NCI-H1694 treated with DMSO at 0.1 percent for 48 hours (cell line): ENCODE measurements at places on chromosomes 4 and X.

- no peak for DNase-seq
Observed at GRCh38 chr4:134078230-134078914, 123.2 kb downstream of the PABPC4L start.

DNA sequence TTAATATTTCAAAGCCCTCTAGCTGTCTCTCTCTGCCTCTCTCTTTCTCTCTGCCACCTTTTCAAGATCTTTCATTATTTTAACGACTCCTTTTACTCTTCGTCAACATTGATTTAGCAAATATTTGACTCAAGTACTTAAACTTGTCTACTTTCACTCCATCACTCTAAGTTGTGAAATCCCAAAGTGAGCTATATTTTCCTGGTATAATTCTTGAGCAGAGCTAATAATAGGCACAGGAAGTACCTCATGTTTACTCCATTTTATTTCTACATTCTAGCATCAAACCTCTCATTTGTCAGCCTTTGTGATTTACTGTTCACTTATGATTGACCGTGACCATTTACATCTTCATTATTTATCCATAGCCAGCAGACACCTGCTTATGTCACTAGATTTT lies 482.5 kb downstream of the RPA4 start:
- no peak for DNase-seq

- no peak for DNase-seq
Observed at GRCh38 chr4:55781812-55782211, 37.8 kb upstream of the EXOC1L start.

GRCh38 chrX:107008034-107008433 lies 8.0 kb upstream of the MORC4 start:
- DNase-seq, result no peak

- no peak for DNase-seq
Observed at GRCh38 chr4:11647433-11647832, 218.7 kb upstream of the HS3ST1 start.

GRCh38 chrX:103624111-103624510 lies 4.7 kb upstream of the TCEAL1 start:
- DNase-seq, result no peak

DNA sequence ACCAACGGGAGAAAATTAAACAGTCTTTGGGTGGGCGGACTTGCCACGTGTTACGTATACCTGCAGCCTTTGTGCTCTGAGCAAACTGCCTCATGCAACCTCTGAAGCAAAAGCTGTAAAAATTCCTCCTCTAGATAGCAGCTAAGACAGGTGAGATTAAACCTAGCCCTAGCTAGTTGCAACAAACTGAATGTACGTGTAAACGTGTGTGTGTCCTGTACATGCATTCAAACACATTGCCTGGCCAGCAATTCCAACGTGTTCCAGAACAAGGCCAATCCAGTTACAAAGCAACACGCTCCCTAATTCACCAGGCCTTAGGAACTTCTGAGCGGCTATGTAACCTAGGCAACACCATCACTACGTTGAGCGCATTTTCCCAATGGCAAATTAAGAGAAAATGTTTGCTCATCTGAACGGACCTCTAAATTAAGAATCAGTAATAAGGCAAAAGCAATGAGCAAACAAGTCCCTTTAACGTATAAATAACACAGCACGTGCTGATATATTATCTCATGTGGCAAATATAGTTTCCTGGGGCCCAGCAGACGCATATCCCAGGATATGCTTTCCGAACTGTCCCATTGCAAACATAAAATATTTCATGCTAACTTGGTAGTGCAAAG lies 792 bp downstream of the PPID start:
- DNase-seq, result no peak

DNA sequence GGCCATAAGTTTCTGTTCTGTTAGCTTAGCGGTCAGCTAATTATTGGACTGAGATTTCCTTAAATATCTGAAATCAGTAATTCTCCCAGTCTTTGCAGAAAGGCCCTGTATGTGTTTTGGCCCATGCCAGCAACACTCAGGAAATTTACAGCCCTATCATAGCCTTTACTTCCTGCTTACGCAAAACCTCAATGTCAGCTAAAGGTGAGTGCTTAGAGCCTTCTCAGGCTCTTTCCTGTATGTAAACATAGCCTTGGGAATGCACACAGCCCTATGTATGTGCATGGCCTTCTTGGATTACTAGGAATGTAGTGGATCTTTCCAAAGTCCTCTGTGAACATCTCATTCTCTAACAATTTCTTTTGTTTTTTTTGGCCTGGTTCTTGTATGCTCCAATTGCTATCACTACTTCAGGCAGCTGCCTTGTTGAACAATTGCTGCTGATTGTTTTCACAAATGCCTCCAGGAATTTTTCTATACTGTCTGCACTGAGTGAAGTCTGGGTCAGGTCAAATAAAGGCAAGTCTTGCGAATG lies 200.0 kb downstream of the PPP1R2C start:
- no peak for DNase-seq

GRCh38 chrX:101957174-101957573 lies 25.3 kb upstream of the ZMAT1 start:
- no peak for DNase-seq

DNA sequence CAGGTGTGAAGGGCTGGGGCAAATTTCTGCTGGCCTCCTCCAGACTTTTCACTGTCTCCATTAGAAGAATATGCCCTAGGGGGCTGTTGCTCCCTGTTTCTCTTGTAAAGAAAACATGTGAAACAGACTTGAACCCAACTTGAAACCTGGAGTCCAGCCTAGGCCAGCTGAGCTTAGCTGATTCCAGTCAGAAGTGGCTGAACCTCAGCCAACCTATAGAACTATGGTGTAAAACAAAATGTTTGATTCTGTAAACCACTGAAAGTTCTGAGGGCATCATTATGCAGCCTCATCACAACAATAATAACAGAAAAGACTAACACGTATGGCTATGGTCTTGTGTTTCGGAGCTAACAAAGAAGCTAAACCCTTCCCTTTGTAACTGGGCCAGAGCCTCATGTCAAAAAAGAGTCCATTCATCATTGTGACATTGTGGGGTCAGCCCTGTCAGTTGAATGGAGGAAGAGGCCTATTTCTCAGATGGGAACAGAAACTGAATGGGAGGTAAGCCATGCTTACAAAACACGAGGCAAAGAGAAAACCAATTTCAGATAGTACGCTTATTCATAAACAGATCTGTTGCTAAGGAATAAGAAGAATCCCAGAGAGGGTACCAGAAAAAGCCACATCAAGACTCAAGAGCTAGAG lies 34.1 kb downstream of the SETD7 start:
- DNase-seq, result no peak

DNA sequence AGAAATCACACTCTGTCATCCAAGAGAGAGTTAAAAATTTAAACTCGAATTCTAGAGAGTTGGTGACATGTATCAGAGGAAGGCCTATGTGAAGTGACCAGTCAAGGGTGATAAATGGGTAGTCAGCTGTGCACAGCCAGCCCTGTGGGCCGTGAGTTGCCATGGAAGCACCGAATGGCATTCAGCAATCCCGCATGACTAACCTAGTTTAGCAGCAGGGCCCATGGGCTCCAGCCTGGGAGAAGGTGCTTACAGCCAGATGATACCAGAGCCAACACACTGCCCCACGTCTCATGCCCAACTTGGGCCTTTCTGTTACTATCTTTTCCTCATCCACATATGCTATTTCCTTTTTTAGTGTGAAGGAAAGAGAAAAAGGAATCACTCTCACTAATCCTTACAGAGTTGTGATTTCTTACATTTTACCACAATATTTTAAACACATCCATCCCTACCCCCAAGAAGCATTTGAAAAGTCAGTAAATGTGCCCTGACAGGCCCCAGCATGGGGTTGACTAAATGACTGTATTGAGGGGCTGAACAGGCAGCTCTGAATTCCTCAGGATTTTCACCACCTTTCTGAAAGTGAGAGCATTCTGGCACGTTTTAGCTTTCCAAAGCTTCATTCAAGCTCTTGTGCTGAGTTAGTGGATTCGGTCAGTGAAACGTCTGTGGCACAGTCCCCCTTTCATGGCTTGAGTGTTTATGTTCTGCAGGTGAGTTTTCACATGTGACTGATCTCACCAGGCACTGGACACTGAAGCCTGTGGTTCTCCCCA lies 104.2 kb downstream of the AFF1 start:
- DNase-seq, result no peak

- no peak for DNase-seq
Observed at GRCh38 chr4:42637867-42638266, 19.0 kb downstream of the ATP8A1 start.

- no peak for DNase-seq
Observed at GRCh38 chrX:115449742-115450141, 111.2 kb upstream of the PLS3 start.

- DNase-seq, result no peak
Observed at GRCh38 chrX:32480019-32480418, 731.3 kb downstream of the DMD start.

GRCh38 chr4:91325495-91325894 lies 978.3 kb upstream of the GRID2 start:
- DNase-seq, result no peak

GRCh38 chrX:30301963-30302362 lies 7.2 kb downstream of the NR0B1 start:
- DNase-seq, result no peak

- DNase-seq, result no peak
Observed at GRCh38 chrX:34877436-34877835, 65.2 kb upstream of the FAM47B start.

DNA sequence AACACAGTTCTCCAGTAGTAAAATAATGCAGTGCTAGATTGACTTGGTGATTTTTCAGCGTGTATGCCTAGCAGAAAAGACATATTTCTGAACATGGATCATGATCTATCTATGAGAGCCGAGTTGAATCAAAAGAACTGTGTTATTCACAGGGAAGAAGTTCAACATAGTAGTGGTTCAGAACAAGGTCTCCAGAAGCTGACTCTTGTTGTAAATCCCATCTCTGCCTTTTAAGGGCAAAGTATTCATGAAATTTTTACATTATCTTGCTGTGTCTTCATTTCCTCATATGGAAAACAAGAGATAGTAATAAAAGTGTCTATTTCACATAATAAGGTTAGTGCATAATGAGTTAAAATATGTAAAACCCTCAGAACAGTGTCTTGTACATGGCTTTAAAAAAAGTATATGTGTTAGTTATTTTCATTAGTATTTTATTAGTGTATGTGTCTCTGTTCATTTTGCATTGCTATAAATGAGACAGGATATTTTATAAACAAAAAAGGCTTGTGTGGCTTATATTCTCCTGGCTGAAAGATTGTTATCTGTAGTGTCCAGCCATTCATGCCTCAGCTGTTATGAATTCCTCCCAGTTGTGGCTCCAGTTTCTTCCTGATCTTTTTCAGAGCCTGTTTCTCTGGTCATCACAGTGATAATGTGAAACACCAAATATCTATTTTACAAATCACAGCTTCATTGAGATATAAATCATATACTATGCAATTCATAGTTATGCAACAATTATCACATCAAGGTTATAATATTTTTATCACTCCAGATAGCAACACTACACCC lies 1351.2 kb downstream of the STIM2 start:
- DNase-seq, result no peak

GRCh38 chr4:89254847-89255246 lies 52.8 kb downstream of the GPRIN3 start:
- no peak for DNase-seq

DNA sequence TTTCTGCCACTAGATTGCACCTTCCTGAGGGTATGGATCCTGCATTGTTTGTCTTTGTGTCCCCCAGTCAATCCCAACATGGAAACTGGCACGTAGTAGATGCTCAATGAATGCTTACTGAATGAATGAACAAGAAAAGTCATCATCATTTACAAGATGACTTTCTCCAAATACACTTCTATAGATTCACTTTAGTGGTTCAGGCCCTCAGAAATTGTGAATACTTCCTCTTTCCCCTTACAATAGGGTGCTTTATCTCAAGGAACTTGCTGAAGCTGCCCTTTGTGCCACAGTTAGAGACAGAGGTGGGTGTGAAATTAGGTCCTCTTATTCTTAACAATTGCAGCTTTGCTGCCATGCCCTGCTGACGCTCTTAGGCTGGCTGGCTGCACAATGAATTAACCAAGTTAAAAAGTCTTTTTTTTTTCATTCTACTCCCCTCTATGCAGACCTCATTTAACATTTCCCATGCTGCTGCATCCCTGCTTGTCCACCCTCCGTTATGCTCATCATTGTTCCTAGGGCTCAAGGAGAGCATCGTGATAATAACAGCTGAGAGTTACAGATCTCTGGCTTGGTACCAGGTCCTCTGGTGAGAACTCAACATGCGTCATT lies 108.0 kb upstream of the ZNF518B start:
- DNase-seq, result no peak

DNA sequence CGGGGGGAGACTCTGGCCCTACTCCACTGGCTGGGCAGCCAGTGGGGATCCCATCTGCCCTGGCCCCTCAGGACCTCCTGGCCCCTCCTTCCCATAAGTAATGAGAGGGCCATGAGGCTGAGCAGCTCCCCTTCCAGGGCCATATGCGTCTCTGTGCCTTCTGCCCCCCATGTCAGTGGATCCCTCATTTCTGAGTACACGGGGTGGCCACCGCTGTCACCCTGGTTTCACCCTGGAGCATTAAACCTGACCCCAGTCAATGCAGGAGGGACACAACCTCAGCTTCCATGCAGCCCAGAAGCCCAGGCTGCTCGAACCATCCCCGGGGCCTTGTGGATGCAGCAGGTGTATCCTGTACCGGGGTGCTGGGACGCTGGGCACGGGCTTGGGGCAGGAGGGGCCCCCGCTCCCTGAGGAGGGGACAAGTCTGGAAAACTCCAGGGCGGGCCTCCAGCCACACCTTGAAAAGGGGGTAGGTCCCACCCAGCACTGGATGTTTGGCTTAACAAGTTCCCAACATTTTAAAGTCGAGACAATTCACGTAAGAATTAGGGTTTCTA lies 24.2 kb downstream of the ATP5ME start:
- no peak for DNase-seq

DNA sequence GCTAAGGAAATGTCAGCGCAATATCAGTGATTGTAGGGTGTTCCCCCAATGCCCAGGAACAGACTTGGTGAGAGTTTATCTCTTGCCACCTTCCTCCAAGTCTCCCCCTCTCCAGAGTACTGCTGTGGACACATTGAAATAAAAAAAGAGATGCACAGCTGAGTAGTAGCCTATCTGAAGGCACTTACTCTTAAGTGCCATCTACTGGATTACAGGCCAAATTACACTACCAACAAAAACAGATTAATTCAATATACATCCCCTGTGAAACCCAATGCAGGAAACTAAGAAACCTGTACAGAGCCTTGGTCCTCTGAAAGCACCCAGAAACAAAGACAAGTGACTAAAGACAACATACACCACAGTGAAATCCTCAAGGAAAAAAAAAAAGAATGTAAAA lies 460.3 kb downstream of the ZIC3 start:
- no peak for DNase-seq

- peak; percentile 16 for DNase-seq
Observed at GRCh38 chrX:44244008-44244407, 99.5 kb downstream of the EFHC2 start.

- DNase-seq, result no peak
Observed at GRCh38 chrX:19695884-19696283, 180.6 kb upstream of the MAP3K15 start.

- peak; percentile 24 for DNase-seq
Observed at GRCh38 chr4:3607690-3608552, 75.7 kb upstream of the LRPAP1 start.

GRCh38 chrX:102745513-102745856 lies 24.9 kb downstream of the GPRASP3 start:
- DNase-seq, result no peak
